Stimulated activated effector memory CD8-positive, alpha-beta T cell treated with anti-CD3 and anti-CD28 coated beads, Interleukin-12 subunit alpha, Interleukin-12 subunit beta, amount 100 ng/mL, for 72 hours (primary cell): ENCODE measurements at places on chromosomes 7 and 10.
A peak's percentile ranks its signal among the peaks of the same experiment; 100 is the strongest.

- no peak for DNase-seq
These were observed 390.1 kb downstream of the GATA3 start for GRCh38 chr10:8444630-8445029.

GRCh38 chr10:81116201-81116600 lies 578.5 kb downstream of the SH2D4B start:
- no peak for DNase-seq

- DNase-seq = peak; percentile 10
These were observed 43.7 kb downstream of the CH25H start for GRCh38 chr10:89163265-89163995.

DNA sequence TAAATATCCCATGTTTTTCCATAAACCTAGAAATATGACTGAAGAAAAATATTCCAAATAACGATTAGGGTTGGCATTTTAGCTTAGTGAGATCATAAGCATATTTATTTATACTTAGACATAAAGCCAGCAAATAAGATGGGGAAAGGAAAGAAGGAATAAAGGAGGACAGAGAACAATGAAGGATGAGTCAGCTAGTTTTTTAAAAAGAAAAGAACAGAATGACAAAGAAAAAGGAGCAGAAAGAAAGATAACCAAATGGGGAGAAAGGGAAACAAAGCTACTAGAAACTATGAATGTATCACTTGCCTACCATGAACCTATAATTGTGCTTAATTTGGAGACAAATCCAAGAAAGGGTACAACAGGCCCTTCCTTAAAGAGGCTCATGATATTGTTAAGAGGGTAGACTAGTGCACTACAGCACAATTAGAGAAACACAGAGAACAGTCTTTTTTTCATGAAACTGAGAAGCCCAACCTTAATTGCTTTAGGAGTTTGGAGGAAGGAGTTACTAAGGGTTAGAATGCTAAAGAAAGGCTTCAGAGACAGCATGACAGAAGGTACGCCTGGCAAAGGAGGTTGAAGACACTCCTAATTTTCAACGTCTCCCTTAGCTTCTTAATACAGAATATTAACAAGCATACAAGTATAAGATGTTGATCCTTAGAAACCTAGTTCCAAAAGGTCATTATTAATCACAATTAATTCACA lies 23.9 kb downstream of the HERPUD2 start:
- DNase-seq = no peak

DNA sequence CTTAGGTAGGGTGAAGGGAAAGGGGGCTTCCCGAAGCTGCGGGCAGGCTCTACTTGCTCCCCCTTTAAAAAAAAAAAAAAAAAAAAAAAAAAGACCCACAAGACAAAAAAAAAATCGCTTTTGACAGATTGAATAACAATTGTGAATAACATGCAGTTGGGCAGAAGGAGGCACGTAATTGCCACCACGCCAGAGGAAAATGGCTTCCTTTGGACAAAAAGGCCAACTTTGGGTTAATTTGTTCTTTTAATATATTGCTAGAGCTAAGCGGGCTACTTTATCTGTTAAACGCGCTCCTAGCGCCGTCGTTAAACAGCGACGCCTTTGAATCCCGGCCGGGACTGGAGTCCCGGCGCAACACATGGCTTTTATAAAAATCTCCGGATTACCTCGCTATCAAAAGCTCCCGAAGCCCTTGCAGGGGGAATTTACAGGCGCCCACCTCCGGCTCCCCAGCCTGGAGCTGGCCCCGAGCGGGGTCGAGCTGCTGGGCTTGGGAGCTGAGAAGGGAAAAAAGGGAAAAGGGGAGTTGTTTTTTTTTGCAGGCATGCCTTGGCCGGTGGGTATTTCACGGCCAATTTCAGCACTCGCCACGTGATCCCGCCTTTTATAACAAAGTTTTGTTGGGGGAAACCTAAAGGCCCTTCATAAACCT lies 1.2 kb downstream of the HOXA11 start:
- DNase-seq = no peak

DNA sequence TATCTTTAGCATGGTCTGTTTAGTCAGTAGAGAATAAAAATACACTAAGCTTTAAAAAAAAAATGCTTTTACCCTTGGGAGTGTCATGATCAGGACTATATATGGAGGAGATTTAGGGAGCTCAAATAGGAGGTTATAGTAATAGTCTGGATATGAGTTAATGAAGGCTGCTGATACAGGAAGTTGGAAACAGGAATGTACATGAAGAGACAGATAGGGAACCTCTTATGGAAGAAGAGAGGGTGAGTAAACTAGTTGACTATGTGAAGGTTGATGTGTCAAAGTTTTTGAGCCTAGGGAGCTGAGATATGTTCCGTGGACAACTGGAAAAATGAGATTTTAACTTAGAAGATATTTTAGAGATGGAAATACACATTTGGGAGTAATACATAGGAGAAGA lies 472.0 kb upstream of the FZD8 start:
- no peak for DNase-seq

- DNase-seq = no peak
These were observed 28.8 kb downstream of the PAX2 start for GRCh38 chr10:100774223-100774622.

- no peak for DNase-seq
These were observed 25.6 kb upstream of the MKX start for GRCh38 chr10:27771231-27771630.

- DNase-seq = no peak
These were observed 147.6 kb upstream of the TMEM168 start for GRCh38 chr7:112937651-112938415.

GRCh38 chr7:79692015-79692414 lies 238.5 kb upstream of the MAGI2 start:
- no peak for DNase-seq

DNA sequence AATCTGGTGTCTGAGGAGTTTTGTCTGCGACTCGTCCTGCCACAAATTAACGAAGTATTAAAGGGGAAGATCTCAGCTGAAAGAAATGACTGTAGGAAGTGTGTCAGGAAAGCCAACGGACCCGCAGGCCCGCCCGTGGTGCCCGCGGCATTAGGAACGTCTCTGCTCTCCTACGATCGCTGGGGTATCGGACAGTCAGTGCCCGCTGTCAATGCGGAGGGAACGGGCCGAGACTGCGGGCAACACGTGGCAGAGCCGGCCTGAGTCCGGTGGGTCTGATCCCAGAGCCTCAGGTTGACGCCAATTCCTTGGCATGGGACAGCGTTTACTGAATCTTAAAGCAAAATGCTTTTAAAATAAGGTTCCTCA lies 128.7 kb downstream of the KBTBD2 start:
- no peak for DNase-seq

GRCh38 chr7:141648276-141649114 lies 53.5 kb downstream of the DENND11 start:
- no peak for DNase-seq

DNA sequence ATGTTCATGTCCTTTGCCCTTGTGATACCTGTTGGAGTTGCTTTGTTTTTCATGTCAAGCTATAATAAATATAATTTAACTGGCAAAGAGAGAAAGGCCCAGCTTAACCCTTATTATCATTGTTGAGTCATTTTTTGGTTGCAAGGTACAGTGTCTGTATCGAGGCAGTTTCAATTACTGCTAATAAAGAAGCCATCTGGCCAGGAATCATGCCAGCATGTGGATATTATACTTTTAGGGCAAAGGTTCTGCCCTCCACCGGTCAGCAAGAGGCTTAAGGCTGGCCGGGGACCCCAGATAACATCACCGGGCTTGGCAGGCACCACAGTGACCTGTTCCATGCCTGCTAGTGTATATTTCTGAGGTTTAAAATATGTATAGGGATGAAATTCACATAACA lies 9.0 kb upstream of the CYP3A4 start:
- DNase-seq = no peak
